Ureter (tissue), 1 donor: ENCODE measurements at places on chromosomes 5 and 9. TPM values are rescaled to one million over a fixed set of nuclear protein-coding genes. Genes with fewer than 3 reads are reported as not detected.

- DNase-seq: no peak
Measured at GRCh38 chr5:134143431-134143830, 28.9 kb downstream of the TCF7 start.

DNA sequence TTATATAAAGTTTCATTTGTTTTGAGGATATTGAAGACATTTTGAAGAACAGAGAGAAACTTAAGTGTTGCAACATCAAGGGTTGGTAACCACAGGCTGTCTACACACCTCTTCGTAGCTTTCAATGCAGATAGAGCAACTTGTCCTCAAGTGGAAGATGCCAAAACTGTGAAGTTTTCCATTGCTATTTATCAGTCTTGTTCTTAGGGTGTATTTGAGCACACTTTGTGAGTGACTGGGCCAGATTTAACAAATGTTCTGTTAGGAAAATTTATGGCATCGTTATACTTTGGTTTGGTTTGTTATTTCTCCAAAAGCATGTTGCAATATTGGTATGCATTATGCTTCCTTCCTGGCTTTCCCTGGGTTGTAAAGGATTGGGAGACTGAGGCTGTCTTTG, 31.6 kb downstream of the NNT start:
- no peak for DNase-seq

DNA sequence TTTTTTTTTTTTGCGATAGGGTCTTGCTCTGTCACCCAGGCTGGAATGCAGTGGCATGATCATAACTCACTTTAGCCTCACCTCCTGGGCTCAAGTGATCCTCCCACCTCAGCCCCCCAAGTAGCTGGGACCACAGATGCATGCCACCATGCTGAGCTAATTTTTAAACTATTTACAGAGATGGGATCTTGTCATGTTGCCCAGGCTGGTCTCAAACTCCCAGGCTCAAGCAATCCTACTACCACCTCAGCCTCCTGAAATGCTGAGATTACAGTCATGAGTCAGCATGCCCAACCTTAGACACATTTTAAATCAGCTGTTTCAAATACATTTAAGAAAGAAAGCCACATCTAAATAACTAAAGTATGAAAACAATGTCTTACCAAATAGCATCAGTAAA, 439.0 kb downstream of the EBF1 start:
- DNase-seq: no peak

The GCNT1 gene
- 9.9 TPM for total RNA-seq

- DNase-seq: no peak
Measured at GRCh38 chr5:119291056-119291455, 64.8 kb upstream of the TNFAIP8 start.

- no peak for DNase-seq
Measured at GRCh38 chr5:44535621-44536020, 146.4 kb upstream of the FGF10 start.

DNA sequence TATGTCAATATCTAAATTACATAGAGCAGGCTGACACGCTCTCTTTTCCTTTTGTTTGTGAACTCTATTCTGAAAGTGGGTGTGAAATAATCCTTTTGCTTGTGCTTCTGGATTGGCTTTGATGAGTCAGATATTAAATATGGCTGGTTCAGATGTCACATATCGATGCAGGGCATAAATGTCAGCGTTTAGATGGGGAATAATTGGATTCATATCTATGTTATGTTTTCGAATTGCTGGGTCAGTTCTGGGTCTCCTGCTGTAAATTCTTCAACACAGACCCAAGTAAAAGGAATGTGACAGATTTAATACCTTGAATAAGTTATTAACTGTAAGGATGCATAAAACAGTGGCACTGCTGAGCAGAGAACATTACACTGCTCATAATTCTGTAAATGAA, 118.7 kb upstream of the SNX2 start:
- no peak for DNase-seq

GRCh38 chr9:78765861-78766260, 468.9 kb downstream of the PSAT1 start:
- DNase-seq: no peak

The FOXI1 gene
- not detected for total RNA-seq

DNA sequence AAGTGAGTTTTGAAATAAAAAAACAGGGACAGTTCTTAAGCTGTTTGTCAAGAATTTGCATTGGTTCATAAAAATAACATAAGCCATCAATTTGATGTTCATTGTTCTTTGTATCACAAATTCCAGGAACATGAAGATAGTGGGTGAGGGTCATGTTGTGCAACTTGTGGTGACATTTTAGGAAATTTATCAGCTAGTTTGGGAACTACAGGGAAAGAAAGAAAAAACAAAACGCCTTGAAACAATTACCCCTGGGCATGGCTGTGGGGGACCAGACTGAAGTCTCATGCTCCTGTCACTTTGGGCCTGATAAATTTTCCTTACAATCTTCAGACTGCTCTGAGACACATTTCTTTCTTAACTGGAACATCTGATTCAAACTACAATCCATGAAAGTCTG, 207.1 kb upstream of the CLINT1 start:
- no peak for DNase-seq

GRCh38 chr5:33999978-34000377, 7.9 kb downstream of the AMACR start:
- DNase-seq: no peak

The STKLD1 gene
- total RNA-seq: 0.75 TPM

The ANKRD18B gene
- total RNA-seq: 12.3 TPM

- no peak for DNase-seq
Measured at GRCh38 chr5:97062046-97062445, 80.4 kb downstream of the LIX1 start.

The LOX gene
- 6.5 TPM for total RNA-seq

DNA sequence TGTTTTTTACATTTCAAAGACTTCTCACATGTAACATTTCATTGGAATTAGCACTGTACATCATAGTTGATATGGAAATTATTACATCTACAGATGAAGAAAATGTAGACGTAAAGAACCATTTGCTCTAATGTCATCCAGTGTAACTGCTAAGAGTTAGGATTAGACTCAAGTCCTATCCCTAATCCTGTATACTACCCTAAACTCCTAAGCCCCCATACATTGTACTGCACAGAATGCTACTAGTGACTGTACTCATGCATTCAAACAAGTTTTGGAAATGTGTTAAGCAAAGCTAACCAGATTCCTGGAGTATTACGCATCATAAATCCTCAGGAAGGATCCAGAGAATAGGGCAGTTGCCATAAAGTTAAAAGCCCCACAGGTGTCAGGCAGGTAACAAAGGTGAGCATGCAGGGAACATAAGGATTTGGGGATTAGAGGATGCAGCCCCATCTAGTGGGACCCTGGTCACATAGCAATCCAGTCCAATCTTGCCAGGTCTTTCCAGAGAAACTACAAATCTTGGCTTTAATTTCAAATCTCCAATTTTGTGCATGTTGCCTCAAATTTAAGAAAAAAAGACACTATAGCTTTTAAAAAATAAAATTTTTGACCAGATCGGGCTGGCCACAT, 32.0 kb downstream of the HAVCR1 start:
- no peak for DNase-seq
